Bone marrow (tissue), 2 donors: ENCODE measurements at places on chromosomes 5 and 9.

DNA sequence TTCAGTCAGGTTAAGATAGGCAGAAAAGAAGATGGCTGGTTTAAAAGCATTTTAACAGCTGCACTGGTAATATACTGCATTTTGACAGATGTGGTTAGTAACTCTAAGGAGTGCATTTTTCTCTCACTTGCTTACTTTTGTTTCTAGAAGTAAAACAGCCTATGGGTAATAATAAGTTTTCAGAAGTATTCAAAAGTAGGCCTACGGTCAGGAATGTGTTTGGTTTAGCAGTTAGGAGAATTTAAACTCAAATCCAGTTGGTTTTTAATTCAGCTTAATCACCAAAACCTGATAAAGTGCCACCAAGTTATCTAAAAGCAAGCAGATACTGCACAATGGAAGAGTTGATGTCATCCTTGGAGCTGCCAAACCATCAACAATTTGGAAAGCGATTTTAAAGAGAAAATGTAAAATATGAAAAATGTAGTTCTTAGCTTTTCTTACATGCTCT, 160.3 kb downstream of the ARSB start:
- no peak for DNase-seq

DNA sequence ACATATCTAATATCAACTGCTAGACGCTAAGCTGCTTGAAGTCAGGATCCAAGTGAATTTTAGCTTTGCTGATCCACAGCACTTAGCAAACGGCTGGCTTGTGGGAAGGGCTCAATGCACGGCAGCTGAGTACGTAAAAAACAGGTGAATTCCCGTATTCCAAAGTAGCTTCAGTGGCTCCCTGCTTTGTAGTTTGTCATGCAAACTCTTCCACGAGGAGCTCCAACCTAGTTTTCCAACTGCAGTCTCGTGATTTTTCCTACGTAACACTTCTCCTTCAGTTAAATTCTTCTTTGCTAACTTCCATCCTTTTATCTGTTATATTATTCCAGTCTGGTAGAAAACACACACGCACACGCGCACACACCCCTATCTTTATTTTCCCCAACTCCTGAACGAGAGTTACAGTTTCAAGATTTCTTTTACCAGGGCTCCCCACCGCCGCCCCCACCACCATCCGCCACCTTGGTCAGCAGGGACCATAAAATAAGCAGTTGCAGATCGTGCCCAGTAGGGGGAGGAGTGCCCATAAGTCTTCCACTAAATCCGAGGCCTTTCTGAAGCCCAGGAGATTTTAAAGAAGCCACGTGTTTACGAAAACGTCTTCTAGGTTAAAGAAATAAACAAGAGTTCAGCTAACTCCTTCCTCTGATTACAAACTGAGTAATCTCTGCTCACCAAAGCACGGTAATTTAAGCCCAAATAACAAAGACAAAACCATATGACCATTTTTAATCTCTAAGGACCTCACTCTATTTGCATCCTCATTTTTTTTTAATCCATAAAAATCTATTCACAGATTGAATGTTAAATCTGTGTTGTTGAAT, 34.8 kb upstream of the TRIO start:
- no peak for DNase-seq

- DNase-seq, result no peak
Measured at GRCh38 chr5:15803280-15803679, 303.3 kb downstream of the FBXL7 start.

DNA sequence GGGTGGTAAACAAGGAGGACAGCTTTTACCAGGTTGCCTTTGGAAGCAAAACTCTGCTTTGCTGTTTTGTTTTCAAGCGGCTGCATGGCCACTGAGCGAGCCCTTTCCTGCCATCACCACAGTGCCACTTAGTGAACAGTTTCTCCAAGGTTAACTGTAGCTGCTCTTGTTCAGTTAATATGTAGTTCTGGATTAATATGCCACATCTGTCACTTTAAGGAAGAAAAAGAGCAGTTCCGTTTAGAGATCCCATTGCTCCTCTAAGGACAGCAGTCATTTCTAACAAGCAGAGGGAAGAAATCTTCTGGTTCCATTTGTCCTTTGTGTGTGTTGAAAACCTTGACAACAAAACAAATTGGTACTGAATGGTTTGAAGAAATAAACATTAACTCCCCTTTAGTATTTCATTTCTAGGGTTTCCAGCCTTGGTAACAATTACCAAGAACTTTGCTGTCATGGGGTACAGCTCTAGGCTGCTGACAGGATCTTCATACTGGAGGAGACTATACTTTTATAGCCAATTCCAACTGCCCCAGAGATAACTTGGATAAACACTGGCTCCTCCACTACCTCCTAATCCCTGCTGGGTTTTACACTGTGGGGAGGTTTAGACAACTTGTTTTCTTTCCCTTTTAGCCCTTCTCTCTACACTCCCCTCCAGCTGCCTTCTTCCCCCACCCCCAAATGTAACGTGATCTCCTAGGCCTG, 10.3 kb upstream of the ABL1 start:
- DNase-seq, result no peak

- no peak for DNase-seq
Measured at GRCh38 chr9:29209748-29210291, 1636.5 kb upstream of the C9orf72 start.

GRCh38 chr9:133897675-133898074, 94.4 kb downstream of the VAV2 start:
- no peak for DNase-seq

DNA sequence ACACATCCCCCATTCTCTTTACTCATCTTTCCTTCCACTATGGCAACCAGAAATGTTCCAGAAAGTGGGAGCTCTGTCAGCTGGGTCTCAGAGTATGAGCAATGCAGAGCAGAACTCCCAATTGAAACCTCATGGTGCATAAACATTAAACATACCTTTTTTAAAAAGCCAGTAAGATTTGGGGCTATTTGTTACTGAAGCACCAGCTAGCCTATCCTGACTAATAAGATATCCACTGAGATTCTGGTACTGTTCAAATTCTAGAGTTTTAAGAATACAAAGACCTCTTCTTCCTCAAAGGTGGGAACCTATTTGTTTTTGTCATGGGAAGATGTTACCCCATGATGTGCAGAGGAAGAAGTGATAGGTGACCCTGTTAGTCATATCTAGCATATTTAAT, 46.1 kb upstream of the EGFLAM start:
- DNase-seq, result no peak
